ENCODE measurements at places on chromosomes 5 and 9.

DNA sequence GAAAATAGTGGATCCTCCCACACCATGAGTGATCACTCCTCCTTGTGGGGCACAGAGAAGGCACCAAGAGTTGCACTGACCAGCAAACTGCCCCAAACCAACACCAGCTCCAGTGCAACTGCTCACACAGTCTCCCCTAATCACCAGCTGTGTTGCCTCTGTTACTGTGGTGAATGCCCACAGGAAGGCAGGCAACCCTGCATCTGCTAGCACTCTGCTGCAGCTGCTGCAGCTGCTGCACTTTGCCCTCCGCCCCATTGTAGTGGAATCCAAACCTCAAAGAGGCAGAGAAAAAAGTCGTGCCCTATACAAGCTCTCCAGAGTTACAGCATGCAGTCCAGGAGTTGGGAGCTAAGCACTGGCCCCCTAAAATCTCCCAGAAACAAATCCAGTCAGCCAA is 339.6 kb downstream of the TRIM36 start:
- DNase-seq, result peak; percentile 25

DNA sequence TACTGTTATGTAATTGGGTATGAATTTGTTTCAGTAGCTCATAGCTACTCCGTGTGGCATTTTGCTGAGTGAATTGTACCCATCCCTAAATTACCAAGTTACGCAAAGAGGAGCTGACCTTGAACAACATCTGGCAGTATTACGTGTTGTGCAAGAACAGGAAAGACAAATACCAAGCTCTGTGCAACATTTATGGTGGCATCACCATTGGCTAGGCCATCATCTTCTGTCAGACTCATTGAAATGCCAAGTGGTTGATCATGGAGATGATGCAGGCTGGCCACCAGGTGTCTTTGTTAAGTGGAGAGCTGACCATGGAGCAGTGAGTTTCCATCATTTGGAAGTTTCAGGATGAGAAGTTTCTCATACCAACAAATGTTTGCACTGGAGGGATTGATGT is 15.0 kb downstream of the ZSWIM6 start:
- DNase-seq, result no peak

- DNase-seq, result no peak
Measured at GRCh38 chr5:61182449-61182848, 20.2 kb upstream of the SMIM15 start.

DNA sequence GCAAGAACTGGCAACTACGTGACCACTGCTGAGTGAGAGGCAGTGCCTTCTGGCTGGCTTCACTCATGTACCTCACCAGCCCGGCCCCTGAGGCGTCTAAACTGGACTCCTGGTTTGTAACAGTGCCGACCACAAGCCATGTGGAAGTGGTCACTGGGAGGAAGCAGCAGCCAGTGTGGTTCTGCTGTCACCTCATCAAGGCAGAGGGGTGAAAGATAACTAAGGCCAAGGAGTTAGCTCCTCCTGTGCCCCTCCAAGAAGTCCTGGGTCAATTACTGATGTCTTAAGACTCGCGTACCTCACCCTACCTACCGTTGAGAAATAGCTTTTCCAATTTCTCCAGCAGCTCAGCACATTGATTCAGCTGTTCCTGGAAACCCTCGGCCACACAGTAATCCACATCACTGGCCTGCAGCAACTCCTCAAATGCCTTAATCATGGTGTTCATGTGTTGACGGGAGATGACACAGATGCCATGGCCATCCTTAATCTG is 142.9 kb downstream of the CDK5RAP2 start:
- no peak for DNase-seq

- peak; percentile 40 for DNase-seq
Measured at GRCh38 chr9:19409401-19410194, 789 bp downstream of the ACER2 start.

GRCh38 chr5:153447534-153447933 is 42.9 kb upstream of the GRIA1 start:
- no peak for DNase-seq

DNA sequence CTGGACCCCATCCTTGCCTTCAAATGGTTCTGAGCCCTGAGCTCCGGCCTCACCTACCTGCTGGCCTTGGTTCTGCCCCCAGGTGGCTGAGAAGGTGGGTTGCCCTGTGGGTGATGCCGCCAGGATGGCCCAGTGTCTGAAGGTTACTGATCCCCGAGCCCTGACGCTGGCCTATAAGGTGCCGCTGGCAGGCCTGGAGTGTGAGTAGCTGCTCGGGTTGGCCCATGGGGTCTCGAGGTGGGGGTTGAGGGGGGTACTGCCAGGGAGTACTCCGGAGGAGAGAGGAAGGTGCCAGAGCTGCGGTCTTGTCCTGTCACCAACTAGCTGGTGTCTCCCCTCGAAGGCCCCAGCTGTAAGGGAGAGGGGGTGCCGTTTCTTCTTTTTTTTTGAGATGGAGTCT is 5.2 kb downstream of the CEL start:
- no peak for DNase-seq

DNA sequence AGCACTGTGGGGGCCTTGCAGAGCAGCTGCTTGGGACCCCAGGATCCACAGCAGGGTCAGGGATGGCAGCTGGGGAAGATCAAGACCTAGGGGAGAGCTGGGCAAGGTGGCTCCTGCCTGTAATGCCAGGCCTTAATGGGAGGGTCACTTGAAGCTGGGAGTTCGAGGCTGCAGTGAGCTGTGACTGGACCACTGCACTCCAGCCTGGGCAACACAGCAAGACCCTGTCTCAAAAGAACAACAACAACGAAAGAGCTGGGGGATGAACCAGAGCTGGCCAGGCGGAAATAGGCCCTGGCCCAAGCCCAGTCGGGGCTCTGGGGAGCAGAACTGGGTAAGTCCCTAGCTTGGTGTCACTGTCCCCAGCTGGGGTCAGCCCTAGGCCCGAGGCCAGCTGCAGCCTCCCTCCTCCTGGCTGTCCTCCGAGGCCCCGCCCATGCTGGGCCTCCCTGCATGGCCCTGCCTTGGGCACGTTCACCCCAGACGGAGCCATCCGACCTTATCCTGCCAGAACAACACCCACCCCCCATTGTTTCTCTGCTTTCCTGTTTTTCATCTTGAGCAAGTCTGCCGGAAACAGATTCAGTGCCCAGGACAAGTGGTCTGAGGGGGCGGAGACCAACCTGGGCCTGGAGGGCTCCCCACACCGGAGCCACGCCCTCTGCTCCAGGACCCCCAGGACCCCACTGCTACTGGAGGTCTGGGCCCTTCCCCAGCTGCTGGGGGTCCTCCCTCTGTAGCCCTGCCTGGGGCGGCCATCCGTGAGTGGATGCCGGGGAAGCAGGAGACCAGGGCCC is 1.9 kb downstream of the DIPK1B start:
- no peak for DNase-seq

DNA sequence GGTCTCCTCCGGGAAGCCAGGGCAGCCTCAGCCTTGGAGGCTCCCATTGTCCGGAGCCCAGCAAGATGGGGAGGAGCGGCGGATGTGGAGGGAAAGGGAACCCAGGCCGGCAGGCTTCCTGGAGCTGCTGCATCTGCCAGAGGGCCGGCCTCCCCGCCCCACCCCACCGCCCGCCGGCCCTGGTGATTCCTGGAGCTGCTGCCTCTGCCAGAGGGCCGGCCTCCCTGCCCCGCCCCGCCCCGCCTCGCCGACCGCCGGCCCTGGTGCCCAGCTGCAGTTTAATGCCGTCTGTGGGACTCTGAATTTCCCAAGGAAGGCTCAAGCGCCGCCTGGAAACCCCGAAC is 31.6 kb downstream of the EXD3 start:
- no peak for DNase-seq

DNA sequence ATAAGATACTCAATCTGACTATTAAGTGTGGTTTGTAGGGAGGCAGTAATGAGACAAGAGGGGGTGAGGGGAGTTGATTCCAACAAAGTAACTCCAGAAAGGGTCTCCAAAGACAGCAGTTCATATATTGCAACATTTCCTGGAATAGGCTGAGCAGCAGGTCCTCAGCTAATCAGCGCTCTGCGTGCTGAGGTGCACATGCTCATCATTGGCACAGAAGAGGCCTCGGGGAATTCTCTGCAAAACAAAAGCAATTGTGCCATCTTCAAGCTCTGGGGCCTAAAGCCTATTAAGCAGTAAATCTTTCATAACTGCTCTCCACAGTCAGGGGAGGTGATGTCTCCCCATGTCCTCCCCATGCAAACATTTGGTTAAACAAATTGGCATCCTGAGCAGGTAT is 357.3 kb downstream of the SPOCK1 start:
- DNase-seq, result no peak

- DNase-seq, result no peak
Measured at GRCh38 chr5:143212261-143212660, 191.2 kb downstream of the NR3C1 start.

GRCh38 chr5:114223866-114224265 is 138.0 kb upstream of the KCNN2 start:
- no peak for DNase-seq

DNA sequence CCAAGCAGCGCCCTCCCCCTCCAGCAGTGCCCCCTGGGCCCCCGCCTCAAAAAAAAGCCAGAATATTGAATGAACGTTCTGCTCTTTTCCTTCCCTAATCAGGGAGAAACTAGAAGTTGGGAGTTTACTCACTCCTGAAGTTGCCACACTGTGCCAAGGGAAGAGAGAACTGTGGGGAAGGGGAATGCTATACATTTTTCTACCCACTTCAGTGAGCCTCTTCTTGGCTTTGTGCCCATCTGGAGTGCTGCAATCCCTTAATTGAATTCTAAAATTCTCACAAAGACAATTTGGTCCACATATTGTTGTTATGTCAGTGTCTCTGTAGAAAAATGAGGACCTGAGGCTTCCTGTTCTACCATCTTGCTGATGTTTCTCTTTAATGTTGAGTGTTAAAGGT is 443.7 kb downstream of the DIRAS2 start:
- no peak for DNase-seq

GRCh38 chr9:75930190-75930589 is 39.7 kb downstream of the PCSK5 start:
- DNase-seq, result no peak

DNA sequence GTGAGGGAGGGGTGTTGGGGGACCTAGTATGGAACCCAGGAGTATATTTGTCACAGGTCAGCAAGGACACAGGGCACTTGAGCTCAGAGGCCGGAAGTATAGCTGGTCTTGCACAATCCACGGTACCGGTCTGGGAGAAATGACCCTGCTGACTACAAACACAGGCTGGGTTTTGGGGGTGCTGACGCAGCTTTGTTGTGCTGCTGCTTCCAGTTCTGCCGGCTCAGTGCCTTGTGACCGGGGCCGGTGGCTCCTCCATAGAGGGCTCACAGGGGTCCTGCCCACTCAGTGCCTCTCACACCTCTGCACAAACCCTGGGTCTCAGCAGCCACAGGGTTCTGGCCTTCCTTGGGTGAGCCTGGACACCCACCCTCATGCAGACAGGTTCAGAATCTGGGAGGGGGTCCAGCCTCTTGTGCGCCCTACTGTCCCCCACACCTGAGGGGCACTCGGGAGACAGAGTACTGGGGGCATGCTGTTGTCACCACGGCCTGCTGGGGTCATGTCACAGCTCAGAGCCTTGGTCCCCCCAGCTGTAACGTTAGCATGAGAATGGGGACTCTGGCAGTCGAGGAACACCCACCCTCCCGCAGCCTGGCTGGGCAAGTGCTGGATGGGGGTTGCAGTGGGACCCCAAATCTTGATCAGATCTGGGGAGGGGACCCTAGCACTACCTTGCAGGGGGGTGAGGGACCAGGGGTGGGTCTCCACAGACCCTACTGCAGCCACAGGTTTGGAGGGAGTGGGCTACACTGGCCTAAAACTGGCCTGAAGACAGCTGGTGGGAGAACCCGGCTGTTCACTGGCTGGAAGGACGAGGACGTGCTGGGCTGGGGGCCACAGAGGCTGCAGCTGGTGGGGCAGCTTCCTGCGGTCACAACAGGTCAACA is 17.7 kb downstream of the NINJ1 start:
- no peak for DNase-seq

DNA sequence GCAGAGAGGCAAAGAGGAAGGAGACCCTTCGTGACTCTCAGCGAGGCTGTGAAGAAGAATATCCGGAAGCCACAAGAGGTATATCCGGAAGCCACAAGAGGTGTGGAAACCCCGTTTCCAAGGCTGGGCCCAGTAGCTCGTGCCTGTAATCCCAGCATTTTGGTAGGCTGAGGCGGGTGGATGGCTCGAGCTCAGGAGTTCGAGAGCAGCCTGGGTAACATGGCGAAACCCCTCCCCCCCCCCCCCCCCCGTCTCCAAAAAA is 612 bp upstream of the BBLN start:
- no peak for DNase-seq

DNA sequence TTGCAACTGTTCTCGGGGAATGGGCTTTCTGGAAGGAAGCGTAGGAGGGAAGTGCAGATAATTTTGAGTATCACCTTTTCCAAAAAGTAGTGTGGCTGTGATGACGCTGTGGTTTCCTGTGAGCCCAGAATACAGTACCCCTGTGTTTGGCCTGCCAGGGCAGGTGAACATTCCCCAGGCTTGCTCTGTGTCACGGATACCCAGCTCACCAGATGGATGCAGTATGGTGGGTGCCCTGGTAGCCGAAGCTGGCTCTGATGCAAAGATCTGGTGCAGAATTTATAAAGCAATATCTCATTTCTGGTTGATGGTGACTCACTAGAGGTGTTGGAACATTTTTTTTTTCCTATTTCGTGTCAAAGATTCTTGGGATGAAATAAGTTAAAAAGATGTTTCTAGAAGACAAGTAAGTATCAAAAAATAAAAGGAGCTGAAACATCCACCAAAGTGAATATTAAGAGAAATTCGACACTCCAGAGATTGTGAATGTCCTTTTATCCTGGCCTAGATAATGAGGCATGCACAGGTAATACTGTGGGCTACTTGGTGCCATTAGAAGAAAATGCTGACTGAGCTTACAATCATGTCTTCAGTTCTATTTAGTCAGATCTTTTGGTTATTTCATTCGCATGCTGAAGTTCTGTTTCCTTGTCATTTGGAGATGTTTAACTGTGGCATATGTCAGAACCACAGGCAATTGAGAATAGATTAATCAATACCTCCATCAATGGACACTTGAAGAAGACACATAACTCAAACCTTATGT is 200.1 kb downstream of the GADD45G start:
- no peak for DNase-seq

GRCh38 chr5:146451411-146451810 is 4.3 kb downstream of the TCERG1 start:
- no peak for DNase-seq

- no peak for DNase-seq
Measured at GRCh38 chr5:107012371-107012770, 658.4 kb downstream of the EFNA5 start.

DNA sequence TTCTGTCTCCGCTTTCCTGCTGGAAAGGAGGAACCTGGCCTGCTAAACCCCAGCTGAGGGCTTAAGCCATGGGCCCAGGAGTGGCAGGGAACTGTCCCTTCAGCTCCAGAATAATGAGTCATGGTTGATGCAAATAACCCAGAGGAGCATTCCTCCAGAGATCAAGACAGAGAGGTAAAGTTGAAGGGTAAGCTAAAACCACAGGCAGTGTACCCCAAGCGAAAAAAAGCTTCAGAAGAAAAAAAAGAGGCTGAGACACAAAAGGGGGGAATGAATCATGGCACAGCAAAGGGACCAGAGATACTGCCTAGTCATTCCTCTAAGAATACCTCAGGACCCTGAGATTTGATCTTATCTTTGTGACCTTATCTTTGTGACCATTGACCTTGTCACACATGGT is 199.5 kb upstream of the TAS2R1 start:
- no peak for DNase-seq

All from tongue (tissue), 3 donors.